ENCODE measurements at places on chromosomes 3 and 15.

- no peak for DNase-seq
Measured at GRCh38 chr15:42092398-42093318, 1.7 kb downstream of the PLA2G4D start.

DNA sequence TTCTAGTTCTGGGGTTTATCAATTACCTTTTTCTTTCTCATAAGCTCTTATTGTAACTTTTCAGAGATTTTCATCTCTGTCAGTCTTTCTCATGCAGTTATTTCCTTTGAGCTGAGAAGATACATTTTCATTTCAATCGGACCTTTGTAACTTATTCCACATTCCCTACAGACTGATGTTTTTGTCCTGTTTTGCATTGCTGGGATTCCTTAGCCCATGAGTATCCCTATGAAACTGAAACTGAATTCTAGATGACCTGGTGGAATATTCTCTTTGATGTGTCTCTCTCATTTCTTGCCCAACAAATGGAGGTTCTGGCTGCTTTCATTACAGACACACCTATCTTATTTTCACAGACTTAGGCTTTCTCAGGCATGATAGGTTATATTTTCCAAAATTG is 10.5 kb upstream of the EPHA6 start:
- DNase-seq, result no peak

GRCh38 chr3:106577241-106577640 is 708.4 kb upstream of the CBLB start:
- DNase-seq, result no peak

DNA sequence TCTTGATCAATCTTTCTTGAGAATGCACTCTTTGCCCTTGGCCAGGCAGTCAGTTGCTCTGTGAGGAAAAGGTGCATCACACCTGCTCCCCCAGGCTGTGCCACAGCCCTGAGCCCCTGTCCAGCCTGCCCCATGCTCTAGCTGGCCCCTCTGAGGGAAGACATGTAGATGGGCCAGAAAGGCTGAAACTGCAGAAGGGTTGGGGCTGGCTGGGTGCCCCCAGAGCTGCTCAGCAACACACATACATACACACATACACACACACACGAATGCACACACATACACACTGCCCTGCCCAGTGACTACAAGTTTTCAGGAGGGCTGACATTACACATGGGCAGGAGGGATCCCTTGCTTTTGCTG is 16.4 kb downstream of the TBC1D21 start:
- no peak for DNase-seq

DNA sequence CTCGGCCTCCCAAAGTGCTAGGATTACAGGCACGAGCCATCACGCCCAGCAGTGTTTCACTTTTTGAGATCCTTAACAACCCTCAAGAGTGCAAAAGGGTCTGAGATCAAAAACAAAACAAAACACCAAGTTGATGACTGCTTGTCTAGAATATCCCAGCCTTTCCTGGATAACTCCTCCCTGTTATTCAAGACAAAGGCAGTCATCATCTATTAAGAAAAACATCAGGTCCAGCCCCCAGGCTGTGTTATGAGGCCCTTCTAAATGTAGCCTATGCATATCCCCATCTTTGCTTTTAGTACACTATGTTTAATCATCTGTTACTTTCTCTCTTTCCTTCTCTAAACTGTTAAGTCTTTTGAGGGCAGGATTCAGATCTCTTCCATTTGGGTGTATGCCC is 150.1 kb upstream of the FHIT start:
- DNase-seq, result no peak

- DNase-seq, result no peak
Measured at GRCh38 chr15:77180757-77181156, 109.8 kb upstream of the TSPAN3 start.

- DNase-seq, result no peak
Measured at GRCh38 chr3:174737966-174738365, 121.2 kb upstream of the NAALADL2 start.

DNA sequence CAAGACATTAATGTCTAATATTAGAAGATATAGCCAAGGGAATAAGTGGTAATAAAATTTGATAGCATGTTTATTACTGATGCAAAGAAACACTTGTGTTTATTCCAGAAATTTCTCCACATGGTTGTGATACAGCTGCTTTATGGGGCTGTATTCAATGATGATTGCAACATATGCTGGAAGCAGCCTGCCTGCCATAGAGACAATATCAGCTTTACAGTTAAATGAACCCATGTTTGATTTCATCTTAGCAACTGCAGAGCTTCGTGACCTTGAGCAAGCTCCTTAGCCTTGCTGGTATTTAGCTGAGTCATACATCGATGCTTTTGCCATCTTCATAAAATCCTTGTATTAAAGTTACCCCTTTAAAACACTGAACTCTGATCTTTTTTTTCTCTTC is 168.1 kb upstream of the STAC start:
- no peak for DNase-seq

- no peak for DNase-seq
Measured at GRCh38 chr3:194282436-194283122, 68.5 kb downstream of the CPN2 start.

- DNase-seq, result no peak
Measured at GRCh38 chr3:152825566-152825965, 9.4 kb upstream of the P2RY1 start.

- DNase-seq, result no peak
Measured at GRCh38 chr15:96181217-96181616, 149.3 kb upstream of the NR2F2 start.

Measured in RKO (cell line).